ENCODE measurements at places on chromosomes 3 and 15.

GRCh38 chr15:22778796-22779195 is 7.6 kb upstream of the NIPA1 start:
- DNase-seq = no peak

DNA sequence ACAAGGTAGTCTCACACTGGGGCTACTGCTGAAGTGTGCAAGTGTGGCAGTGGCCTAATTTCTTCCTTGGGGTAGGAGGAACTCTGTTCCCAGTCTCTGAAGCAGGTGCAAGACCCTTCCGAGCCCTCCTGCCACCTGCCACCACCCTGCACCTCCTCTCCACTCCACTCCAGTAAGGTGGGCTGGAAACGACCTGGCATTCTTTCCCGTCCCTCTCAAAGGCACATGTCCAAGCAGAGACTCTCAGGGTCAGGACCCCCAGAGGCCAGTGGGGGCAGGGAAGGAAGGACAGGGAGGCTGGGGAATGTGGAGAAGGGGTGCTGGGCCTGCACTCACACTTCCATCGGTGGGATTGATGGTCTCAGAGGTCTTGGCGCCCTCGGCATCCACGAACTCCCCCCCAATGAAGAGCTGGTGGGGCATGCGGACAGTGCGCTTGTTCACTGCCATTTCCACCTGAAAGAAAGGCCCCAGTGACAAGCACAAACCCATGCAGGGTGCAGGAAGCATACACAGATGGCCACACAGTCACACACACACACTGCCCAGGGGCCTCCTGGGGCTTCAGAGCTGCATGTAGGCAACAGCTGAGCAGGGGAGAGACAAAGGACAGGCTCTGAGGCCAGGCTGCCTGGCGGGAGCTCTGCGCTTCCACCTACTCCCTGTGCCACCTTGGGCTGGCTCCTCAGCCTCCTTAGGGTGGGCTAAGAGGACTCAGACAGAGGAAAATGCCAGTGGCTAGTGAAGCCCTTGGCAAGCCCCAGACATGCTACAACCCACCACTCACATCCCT is 43.8 kb downstream of the ALDH1L1 start:
- DNase-seq = no peak

GRCh38 chr15:40984964-40985363 is 31.7 kb downstream of the CHAC1 start:
- no peak for DNase-seq

DNA sequence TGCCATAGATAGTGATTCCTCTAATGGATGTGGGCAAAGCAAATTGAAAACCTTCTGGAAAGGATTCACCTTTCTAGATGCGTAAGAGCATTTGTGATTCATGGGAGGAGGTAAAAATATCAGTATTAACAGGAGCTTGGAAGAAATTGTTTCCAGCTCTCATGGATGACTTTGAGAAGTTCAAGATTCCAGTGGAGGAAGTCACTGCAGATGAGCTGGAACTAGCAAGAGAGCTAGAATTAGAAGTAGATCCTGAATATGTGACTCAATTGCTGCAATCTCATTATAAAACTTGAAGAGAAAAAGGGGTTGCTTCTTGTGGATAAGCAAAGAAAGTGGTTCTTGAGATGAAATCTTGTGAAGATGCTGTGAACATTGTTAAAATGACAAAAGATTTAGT is 88.0 kb upstream of the ACKR4 start:
- DNase-seq = no peak

DNA sequence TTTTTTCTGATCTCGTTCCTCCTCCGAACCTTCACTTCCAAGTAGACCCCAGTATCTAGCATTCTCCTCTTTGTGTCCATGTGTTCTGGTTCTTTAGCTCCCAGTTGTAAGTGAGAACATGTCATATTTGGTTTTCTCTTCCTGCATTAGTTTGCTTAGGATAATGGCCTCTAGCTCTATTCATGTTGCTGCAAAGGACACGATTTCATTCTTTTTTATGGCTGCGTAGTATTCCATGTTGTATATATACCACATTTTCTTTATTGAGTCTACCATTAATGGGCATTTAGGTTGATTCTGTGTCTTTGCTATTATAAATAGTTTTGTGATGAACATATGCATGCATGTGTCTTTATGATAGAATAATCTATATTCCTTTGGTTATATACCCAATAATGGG is 30.2 kb upstream of the MME start:
- DNase-seq = no peak

GRCh38 chr15:40340740-40341400 is at the start of gene CCDC9B:
Gene CCDC9B (minus strand): TSS chr15:40340939. CDS start chr15:40340819, 120 bp downstream.
- DNase-seq = peak; percentile 88

DNA sequence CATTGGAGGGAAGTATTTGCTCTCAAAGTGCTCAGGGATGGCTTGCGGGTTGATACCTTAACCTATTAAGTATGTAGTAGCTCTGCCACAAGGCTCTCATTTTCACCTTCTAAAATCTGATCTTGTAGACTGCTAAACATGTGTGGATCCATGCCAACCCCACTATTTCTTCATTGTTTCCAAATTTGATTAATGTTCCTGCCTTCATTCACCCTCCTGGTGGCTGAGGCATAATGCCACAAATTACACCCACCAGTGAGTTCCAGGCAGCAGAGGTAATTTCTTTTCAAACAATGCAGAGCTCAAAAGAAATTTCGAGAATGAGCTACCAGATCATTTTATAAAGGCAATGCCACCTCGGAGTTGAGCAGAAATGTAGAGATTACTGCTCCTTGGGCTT is 71.0 kb downstream of the EDEM1 start:
- no peak for DNase-seq

All from pons (tissue), 1 donor.